ENCODE measurements at places on chromosomes 13 and 19.

DNA sequence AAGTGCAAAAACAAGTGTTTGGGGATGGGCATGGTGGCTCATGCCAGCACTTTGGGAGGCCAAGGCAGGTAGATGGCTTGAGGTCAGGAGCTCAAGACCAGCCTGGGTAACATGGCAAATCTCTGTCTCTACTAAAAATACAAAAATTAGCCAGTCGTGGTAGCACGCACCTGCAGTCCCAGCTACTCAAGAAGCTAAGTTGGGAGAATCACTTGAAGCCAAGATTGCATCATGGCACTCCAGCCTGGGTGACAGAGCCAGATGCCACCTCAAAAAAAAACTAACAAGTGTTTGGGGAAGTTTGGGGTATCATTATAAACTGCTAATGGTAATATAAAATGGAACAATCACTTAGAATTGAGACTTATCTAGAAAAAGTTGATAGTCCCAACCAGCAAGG is 24.6 kb downstream of the XPO4 start:
- DNase-seq, result no peak

DNA sequence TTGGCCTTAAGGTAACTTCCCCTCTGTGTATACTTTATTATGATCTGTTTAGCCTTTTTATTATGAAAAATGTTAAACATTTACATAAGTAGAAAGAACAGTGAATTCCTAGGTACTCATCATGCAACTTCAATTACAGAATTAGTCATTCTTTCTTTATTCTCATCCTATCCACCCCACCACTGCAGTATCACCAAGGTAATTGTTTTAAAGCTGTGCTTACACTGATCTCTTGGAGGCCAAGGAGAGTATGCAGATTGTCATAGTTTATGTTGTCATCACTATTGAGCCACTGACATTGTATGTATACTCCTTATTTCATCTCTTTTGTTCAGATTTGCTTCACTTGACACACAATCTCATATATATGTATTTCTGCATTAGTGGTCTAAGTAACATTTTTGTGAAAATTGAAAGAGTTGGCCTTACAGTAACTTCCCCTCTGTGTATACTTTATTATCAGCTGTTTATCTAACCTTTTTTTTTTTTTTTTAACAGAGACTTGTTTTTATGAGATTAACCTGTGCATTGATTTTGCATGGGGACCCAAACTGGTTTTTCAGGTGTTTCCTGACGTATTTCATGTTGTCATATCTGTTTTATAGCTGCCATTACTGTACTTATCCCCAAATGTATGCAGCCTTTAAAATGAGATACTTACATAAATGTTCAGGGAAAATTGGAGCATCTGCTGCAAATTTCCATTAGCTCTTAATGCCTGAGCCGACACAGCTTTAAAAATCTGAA is 4.5 kb downstream of the ZNF507 start:
- DNase-seq, result no peak

GRCh38 chr13:44237276-44237767 is 136.3 kb upstream of the SERP2 start:
- DNase-seq, result peak; percentile 29

GRCh38 chr13:76231522-76232167 is 595.5 kb downstream of the LMO7 start:
- no peak for DNase-seq

DNA sequence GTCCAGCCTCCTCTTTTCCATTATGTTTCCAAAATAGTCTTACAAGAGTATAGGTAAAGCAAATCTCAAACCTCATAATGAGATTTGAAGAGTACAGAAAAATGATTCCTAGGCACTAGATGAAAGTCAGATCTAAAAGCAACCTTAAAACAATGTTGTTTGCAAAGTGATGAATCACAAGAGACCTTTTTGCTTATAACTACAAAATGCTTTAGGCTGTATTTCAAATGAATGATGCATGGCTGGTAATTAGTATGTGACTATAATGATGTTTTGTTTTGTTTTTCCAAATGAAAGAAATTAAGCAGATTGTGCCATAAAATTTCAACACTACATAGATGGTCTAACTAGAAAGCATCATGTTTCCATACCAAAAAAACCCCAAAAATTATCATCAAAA is 272.7 kb downstream of the DIAPH3 start:
- DNase-seq, result no peak

- peak; percentile 49 for DNase-seq
These were observed 607 bp upstream of the ZNF566 start for GRCh38 chr19:36489920-36490415.

GRCh38 chr13:31631071-31631470 is 108.3 kb upstream of the RXFP2 start:
- no peak for DNase-seq

- no peak for DNase-seq
These were observed 101.1 kb downstream of the ZAR1L start for GRCh38 chr13:32214071-32214470.

- DNase-seq, result no peak
These were observed 50.5 kb downstream of the SGCG start for GRCh38 chr13:23231241-23231640.

DNA sequence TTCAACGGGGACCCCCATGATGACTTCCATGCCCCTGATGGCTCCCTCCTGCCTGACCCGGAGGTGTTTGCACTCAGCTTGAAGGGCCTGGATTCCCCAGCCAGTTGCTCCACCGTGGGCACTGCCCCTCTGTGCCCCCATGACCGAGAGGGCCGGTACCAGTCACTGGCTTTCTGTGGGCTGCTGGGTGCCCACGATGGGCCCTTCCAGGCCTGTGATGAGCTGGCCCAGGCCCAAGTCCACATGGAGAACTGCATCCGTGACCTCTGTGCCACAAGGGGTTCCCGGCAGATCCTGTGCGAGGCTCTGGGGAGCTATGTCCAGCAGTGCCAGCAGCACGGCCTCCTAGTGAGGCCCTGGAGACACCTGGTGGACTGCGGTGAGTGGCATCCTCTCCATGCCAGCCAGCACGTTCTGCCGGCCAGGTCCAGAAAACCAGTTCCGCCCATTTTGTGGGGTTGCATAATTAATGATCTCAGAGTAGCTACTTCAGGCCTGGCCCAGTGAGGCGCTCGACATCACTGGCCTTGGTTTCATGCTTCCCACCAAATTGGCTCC is 34.9 kb upstream of the FXYD3 start:
- DNase-seq, result no peak

DNA sequence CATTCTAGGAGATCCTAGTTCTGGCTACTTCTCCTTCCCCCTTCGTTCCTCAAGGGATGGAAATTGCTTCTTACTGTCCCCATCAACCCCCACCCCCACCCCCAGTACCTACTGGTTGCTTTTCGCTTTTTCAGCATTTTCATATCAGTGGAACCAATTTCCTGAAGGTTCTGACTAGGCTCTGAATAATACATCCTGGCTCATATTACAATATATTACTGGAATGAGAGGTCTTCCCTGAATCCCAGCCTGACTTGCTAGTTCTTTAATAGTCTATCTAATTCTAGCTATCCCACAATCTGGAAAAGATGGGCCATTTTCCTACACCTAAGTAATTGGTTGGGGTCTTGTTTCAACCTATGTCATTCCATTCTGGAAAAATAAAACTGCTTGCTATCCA is 207.4 kb downstream of the COG6 start:
- DNase-seq, result no peak

GRCh38 chr19:55685776-55686175 is 10.8 kb downstream of the EPN1 start:
- DNase-seq, result no peak

- DNase-seq, result no peak
These were observed 96.3 kb downstream of the VWA8 start for GRCh38 chr13:41864658-41865057.

- DNase-seq, result peak; percentile 19
These were observed 693 bp downstream of the XPO4 start for GRCh38 chr13:20901668-20902437.

GRCh38 chr19:4851551-4852290 is 15.7 kb downstream of the PLIN3 start:
- peak; percentile 84 for DNase-seq

DNA sequence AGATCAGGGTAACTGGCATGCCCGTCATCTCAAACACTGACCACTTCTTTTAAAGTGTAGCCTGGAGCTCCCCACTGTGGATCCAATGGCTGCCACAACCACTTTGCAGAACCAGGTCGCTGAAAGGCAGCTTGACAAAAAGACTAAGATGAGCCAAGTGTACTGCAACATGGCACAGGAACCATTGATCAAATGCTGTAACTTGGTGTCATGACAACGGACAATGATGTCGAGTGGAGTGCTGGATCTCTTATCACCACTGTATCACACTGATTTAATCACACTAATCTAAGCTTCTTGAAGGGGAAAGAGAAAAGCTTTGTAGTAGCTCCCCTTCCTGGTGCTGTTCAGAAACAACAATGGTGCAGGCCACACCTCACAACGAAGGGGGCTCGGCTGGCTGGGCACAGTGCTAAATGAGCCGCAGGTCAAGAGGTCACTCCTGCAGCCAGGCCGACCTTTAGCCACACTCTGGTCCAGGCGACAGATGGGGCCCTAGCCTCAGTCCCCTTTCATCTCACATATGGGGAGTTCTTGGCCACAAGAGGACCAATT is 2.2 kb upstream of the TNFRSF19 start:
- no peak for DNase-seq

- no peak for DNase-seq
These were observed 610.9 kb upstream of the PCDH9 start for GRCh38 chr13:67841071-67841470.

DNA sequence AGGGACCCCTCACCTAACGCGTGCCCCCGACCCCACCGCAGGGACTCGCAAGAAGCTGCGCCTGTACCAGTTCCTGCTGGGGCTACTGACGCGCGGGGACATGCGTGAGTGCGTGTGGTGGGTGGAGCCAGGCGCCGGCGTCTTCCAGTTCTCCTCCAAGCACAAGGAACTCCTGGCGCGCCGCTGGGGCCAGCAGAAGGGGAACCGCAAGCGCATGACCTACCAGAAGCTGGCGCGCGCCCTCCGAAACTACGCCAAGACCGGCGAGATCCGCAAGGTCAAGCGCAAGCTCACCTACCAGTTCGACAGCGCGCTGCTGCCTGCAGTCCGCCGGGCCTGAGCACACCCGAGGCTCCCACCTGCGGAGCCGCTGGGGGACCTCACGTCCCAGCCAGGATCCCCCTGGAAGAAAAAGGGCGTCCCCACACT is 4.7 kb upstream of the MYBPC2 start:
- no peak for DNase-seq

GRCh38 chr13:73677048-73677601 is 457.1 kb downstream of the KLF12 start:
- no peak for DNase-seq

DNA sequence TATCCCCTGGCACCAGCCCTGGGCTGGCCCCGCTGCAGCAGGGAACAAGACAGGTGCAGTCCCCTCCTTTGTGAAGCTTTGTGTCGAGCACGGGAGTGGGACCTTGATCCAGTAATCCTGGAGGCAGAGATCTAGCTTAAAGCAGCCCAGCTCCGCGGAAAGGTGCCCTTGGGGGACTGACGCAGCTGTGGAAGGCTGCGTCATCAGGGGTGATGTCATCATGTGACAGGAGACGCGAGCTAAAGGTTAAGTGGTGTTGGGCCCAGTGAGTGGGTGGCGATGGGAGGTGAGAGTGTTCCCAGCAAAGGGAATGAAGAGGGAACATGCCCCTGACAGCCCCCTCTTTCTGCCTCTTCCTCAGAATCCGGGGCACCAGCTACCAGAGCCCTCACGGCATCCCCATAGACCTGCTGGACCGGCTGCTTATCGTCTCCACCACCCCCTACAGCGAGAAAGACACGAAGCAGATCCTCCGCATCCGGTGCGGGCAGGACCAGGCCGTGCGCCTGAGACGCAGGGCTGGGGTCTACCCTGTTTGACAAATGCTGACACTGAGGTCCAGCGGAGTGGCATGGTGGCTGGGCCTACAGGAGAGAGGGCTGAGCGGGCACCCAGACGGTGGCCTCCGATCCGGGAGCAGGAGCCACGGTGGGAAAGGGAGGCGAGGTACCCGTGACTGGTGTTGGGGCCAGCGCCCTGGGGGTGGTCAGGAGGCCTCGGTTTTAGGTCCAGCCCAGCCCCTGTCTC is 2.6 kb downstream of the LHB start:
- DNase-seq, result no peak

DNA sequence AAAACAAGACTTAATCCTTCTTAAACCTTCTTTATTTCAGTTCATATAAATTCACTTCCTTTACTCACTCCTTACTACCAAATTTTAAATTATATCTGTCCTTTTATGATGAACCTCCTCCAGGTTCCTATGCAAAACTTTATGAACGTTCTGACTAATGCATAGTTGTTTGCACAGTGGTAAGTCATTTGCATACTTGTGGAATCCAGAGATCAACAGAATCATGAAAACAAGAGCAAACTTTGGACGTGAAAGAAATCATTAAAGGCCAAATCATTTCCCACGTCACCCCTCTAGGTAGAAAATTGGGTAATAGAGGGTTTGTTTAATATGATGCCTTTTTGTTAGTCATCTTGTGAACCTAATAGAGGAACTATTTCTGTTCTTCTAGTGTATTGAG is 32.3 kb upstream of the MYCBP2 start:
- DNase-seq, result no peak

DNA sequence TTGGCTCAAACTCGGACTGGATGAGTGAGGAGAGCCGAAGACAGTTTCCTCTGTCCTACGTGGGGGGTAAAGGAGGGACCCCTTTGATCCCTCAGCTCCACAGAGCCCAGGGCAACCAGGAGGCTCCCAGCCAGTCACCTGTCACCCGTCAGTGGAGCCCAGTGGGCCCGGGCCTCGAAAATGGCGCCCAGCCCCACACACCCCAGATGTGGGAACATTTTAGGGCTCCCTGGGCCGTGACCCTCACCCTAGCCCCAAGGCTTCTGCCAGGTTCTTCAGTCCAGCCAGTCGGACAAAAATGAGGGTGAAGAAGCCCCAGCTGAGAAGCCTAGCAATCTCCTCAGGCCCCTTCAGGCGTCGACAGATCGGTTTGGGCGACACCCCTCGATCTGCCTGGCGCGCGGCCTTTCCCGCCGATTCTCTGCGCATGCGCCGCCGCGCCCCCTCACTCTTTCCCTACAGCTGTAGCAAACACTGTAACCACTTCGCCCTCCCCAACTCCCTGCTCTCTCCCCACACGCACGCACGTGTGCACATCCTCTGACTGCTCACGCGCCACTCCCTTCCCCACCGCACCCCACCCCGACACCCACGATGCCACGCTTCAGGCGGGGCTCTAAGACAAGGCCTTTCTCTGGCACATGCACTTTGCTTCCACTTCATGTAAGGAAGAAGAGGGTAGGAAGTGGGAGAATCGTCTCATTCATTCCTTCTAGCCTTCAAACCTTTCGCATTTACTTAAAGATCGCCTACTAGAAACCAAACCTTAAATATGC is at the start of gene SLC6A16:
TSS of gene SLC6A16 (minus strand) at position 391 of the 776 bp plus-strand sequence. CDS start 13,844 bp downstream, outside the sequence.
- DNase-seq, result no peak

All from GM12892 (cell line).